Dermis blood vessel endothelial cell (primary cell): ENCODE measurements at places on chromosomes 1 and 21. TPM values are rescaled to one million over a fixed set of nuclear protein-coding genes. Genes with fewer than 3 reads are reported as not detected.
A peak's percentile ranks its signal among the peaks of the same experiment; 100 is the strongest.

SPAG17 gene
- total RNA-seq: 0.51 TPM in 1 of 2 replicates, not detected in the other

KCNQ4 gene
- total RNA-seq: not detected in 2 replicates

ZBTB40 gene
- total RNA-seq: 12.8 and 13.6 TPM in 2 replicates

KIAA0319L gene
- 62.2 and 80.5 TPM in 2 replicates for total RNA-seq

TNFSF18 gene
- 17.9 and 38.3 TPM in 2 replicates for total RNA-seq

PRAMEF5 gene
- not detected in 2 replicates for total RNA-seq

GIPC2 gene
- 55.5 and 69.1 TPM in 2 replicates for total RNA-seq

- DNase-seq: no peak
Observed at GRCh38 chr21:44530903-44531605, 8.9 kb downstream of the KRTAP10-1 start.

DNA sequence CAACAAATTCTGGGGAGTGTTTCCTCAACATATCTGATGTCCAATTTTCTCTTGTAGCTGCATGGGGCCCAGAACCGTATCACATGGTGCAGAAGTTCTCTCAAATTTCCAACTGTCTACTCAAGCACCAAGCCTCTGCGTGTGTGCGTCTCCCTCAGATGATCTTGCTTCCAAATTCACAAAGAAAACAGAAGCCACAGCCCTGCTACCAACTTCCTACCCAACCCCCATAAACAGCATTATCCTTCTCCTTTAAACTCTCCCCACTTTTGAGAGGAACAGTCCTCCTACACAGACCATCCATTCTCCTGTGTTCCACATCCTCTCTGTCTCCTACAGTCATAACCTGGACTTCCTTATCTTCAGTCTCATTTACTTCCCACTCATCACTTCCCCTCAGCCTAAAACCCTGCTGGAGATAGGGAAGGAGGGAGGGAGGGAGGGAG lies 354.1 kb downstream of the SMYD3 start:
- DNase-seq: no peak

- peak; percentile 85 for DNase-seq
Observed at GRCh38 chr1:111515291-111516004, 12.0 kb upstream of the ADORA3 start.

GRCh38 chr1:79825551-79825950 lies 819.0 kb upstream of the ADGRL4 start:
- no peak for DNase-seq

DNA sequence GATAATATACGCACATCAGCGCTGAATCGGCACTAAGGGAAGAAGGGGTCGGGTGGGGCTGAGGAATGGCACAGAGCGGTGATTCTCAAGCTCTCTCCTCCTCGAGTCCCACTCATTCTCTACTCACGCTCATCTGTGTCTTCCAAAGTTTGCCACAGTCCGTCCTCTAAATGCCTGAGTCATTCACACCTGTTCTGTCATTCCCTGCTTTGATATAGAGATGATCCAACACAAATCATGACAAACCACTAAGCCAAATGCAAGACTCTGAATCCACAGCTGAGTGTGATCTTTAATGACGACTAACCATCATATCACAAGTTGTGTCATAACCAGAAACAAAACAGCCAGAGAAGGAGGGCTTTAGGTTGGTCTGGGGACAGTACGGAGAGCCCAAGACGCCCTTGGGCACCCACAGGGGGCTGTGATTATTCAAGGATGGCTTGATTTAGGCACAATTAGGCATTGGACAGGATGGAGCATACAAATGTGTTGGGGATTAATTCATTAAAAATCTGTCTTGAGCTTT lies 501.5 kb downstream of the KIF26B start:
- no peak for DNase-seq

- peak; percentile 8 for DNase-seq
Observed at GRCh38 chr1:184299406-184299790, 87.4 kb upstream of the C1orf21 start.

- no peak for DNase-seq
Observed at GRCh38 chr1:21543598-21543997, 34.4 kb downstream of the ALPL start.

- DNase-seq: no peak
Observed at GRCh38 chr1:57316861-57317260, 107.0 kb downstream of the DAB1 start.

- no peak for DNase-seq
Observed at GRCh38 chr1:8189931-8190483, 127.9 kb upstream of the SLC45A1 start.

GRCh38 chr1:159932296-159933285 lies 7.3 kb upstream of the TAGLN2 start:
- DNase-seq: no peak

- DNase-seq: peak; percentile 29
Observed at GRCh38 chr1:77188770-77189169, 30.5 kb downstream of the PIGK start.

DNA sequence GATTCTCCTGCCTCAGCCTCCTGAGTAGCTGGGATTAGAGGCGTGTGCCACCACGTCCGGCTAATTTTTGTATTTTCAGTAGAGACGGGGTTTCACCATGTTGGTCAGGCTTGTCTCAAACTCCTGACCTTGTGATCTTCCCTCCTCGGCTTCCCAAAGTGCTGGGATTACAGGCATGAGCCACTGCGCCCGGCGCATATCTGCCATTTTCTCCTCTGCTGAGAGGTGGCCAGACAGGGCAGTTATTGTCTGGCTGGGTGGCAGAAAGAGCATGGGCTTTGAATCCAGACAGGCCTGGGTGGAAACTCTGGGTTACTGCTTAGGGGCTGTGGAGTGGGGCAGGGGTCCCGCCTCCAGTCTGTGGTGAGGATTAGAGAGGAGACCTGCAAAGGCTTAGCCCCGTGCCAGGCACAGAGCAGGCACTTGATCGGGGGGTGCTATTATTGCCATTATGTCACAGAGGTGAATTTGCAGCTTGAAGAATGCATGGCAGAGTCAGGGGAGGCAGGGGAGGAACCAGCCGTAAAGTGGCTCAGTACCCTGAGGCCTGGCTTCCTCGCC lies 73.9 kb downstream of the MAN1C1 start:
- DNase-seq: no peak

DNA sequence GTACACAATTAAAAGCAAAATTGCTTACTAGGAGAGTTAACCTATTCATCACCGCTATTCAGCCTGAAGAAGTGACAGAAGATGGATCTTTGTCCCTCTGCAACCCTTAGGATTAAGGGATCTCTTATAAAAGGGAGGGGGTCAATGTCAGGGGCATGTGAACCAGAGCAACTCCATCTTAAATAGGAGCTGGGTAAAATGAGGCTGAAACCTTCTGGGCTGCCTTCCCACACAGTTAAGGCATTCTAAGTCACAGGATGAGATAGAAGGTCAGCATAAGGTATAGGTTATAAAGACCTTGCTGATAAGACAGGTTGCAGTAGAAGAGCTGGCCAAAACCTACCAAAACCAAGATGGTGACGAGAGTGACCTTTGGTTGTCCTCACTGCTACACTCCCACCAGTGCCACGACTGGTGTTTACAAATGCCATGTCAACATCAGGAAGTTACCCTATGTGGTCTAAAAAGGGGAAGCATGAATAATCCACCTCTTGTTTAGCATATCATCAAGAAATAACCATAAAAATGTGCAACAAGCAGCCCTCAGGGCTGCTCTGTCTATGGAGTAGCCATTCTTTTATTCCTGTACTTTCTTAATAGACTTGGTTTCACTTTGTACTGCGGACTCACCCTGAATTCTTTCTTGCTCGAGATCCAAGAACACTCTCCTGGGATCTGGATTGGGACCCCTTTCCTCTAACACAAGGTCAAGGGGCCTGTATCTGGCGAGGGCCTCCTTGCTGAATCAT lies 35.3 kb upstream of the NEK2 start:
- no peak for DNase-seq

GRCh38 chr1:237590386-237590785 lies 300.3 kb downstream of the ZP4 start:
- no peak for DNase-seq

DNA sequence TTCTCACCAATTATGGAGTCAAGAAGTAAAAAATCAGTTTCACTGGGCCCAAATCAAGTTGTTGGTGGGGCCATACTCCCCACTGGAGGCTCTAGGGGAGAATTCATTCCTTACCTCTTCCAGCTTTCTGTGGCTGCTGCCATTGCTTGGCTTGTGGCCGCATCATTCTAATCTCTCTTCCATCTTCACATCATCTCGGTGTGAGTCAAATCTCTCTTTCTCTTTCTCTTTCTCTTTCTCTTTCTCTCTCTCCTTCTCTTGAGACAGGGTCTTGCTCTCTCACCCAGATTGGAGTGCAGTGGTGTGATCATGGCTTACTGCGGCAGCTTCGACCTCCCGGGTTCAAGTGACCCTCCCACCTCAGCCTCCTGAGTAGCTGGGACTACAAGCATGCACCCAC lies 28.1 kb downstream of the FAM89A start:
- DNase-seq: no peak

- DNase-seq: no peak
Observed at GRCh38 chr1:59352065-59352464, 55.2 kb downstream of the FGGY start.

GRCh38 chr1:156226116-156226538 lies 13.3 kb downstream of the PMF1 start:
- no peak for DNase-seq

- DNase-seq: peak; percentile 21
Observed at GRCh38 chr1:173062150-173062938, 11.6 kb upstream of the TNFSF18 start.

GRCh38 chr1:15847893-15848142 lies 311 bp downstream of the SPEN start:
- no peak for DNase-seq

GRCh38 chr1:6848816-6849215 lies 63.6 kb downstream of the CAMTA1 start:
- no peak for DNase-seq
